ENCODE measurements at places on chromosomes 12 and 14.

- no peak for DNase-seq
These were observed 663.8 kb downstream of the C12orf50 start for GRCh38 chr12:87365423-87365822.

DNA sequence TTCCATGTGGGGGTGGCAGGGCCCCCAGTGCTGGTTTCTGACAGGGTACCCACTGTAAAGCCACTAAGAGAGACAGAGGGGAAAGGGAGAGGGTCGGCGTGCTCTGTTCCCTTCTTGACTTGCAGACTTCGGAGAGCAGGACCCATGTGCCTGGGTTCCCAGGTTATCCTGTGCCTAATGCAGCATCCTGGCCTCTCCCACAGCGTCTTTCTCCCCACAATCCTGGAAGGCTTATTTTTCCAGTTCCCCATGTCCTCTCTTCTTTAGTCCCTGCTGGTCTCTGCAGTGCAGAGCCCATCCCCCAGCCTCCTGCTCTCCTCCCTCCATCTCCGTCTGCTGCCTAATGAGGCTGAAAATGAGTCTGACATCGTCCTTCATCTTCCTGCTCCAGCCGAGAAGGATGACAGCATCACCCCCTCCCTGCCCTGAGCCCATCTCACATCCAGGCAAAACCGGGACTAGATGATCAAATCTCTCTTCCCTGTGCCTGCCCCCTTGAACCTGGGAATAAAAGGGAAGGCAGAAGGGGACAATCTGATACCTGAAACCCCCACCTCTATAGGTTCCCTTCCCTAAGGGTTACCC, 15.1 kb downstream of the CALCOCO1 start:
- DNase-seq: no peak

- DNase-seq: no peak
These were observed 2.6 kb upstream of the MAP4K5 start for GRCh38 chr14:50534997-50535396.

GRCh38 chr12:1553987-1554982, 40.1 kb downstream of the FBXL14 start:
- DNase-seq: no peak

DNA sequence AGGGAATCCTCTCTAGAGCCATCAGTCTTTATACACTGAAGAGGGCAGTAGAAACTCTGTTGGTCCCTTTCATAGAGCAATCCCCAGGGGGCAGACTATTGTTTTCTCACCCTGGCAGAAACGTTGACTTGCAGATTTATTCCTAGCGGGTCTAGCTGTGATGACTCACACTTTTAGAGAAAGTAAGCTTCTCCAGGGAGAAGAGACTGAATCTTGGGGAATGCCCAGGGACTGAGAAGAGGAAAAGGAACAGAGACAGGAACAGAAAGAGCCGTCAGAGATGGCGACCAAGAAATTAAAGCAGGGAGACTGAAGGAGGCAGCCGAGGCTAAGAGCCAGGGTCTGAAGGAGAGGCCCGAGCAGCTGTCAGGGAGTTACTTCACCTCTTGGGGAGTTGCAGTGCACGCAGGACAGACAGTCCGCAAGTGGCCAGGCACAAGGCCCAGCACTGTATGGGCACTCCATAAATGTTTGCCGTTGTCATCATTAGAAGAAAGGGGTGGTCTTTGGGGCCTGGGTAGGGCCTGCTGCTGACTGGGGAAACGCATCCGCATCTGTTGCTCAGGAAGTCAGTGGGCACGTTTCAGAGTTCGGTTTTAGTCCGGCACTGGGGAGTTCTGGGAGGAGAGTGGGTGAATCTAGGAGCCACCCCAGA, 13.0 kb downstream of the PLEKHG6 start:
- DNase-seq: no peak

DNA sequence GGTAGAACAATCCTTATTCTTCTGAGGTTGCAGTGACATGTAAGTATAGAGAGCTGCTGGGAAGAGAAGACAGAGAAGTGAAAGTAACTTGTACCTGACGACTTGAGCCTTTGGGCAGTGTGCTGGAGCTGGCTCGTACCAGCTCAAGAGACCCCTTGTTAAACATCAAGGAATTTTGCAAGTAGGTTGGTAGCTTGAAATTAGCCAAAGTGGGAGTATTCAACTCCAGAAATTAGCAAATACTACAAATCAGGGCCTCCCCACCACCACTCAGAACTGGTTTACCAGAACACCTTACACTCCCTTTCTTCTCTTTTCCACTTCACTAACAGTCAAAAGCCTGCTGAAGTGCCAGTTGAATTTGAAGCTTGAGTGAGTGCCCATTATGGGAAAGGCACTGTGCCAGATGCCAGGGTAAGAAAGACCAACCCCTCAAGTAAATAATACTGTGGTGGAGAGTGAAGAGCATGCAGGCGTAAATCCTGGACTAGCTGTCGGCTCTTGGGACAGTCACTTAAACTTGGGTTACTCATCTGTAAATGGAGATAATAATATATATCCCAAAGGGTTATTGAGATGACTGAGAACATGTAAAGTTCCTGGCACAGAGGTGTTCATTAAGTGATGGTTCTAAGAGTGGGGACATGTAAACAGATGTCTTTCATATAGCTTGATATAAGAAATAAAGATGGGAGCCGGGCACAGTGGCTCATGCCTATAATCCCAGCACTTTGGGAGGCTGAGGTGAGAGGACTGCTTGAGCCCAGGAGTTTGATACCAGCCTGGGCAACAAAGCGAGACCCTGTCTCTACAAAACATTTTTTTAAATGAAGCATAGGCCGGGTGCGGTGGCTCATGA, 27.0 kb upstream of the EID3 start:
- DNase-seq: peak; percentile 70

- no peak for DNase-seq
These were observed 32.1 kb upstream of the STON2 start for GRCh38 chr14:81432219-81432661.

DNA sequence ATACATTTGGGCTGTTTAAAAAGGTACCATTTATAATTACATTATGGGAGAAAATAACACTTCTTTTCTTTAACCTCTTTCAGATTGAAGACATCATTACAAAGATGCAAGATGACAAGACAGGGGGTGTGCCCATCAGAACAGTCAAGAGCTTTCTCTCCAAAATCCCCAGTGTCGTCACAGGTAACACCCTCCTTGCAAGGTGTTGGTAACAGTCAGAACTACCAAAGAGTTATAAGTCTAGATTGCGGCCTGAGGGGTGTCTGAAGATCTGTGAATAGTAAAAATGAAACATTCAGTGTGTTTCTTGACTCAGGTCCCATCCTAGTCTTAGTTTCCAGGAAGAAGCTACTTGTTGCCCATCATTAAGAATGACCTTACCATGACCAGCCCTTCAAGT, 419.8 kb downstream of the RGS6 start:
- no peak for DNase-seq

DNA sequence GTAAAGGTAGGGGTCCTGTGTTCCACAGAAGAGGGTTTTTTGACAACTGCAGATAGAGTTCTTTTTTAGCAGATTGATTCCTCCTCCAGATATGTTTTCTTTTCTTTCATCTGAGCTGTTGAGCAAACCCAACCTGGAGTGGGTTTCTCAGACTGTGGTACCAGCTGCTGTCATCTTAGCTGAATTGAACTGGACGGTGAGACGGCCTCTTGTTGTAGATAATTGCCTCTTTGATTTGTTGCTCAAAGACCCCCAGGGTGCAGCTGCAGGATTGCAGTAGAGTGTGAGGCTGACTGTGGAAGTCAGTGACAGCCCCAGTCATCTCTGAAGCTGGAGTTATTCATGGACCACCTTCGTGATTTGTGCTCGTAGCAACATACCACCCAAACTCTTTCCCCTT, 317.7 kb downstream of the AACS start:
- no peak for DNase-seq

DNA sequence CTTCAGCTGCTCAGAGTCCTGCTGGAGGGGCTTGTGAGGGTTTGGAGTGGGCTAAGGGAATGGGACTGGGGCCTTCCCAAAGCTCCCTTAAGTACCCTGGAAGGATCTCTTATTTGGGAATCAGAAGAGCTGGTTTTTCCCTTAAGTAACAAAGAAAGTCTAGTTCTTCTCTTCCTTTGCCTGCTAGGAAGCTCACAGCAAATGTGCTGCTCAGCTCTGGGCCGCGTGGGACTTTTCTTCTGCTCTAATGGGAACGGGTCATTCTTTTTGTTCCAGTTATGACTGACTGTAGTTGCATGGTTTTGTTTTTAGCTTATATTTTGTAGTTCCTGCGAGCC, 6.0 kb downstream of the KIF26A start:
- DNase-seq: no peak

DNA sequence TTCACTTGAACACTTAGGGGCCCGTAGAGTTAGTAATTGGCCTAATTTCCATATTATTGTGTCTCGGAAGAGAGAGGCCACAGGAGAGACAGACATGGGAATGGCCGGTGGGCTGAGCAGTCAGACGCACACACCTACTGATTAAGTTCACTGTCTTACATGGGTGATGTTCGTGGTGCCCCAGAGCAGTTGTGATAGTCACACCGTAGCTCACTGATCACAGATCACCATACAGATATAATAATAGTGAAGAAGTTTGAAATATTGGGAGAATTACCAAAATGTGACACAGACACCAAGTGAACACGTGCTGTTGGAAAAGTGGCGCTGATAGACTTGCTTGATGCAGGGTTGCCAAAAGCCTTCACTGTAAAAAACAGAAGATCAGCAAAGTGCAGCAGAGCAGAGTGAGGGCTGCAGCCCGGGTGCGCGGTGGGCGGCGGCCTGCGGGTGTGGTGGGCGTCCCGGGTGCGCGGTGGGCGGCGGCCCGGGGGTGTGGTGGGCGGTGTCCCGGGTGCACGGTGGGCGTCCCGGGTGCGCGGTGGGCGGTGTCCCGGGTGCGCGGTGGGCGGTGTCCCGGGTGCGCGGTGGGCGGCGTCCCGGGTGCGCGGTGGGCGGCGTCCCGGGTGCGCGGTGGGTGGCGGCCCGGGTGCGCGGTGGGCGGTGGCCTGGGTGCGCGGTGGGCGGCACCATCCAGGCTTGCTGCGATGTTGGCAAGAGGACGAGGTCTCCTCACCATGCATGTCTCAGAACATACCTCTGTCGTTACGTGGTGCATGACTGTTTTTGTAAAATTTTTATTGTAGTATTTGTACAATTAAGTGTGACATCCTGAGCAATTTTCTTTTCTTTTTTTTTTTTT, 34.3 kb upstream of the TEX22 start:
- no peak for DNase-seq

GRCh38 chr14:81348061-81348460, 52.1 kb downstream of the STON2 start:
- no peak for DNase-seq

- no peak for DNase-seq
These were observed 101.1 kb upstream of the PLEKHG7 start for GRCh38 chr12:92601680-92602079.

Data from NCI-H1092 (cell line).